ENCODE measurements at places on chromosomes 4 and X.

DNA sequence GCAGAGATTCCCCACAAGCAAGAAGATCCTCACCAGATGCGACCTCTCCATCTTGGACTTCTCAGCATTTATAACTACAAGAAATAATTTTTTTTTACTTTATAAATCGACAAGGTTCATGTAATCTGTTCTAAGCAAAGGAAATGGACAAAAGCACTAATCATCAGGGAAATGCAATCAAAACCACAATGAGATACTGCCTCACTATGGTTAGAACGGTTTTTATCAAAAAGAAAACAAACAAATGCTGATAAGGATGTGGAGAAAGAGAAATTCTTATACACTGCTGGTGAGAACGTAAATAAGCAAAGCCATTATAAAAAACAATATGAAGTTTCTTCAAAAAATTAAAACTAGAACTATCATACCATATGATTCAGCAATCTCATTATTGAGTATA, 1382.6 kb downstream of the ARAP2 start:
- no peak for DNase-seq

GRCh38 chr4:114217150-114217817, 237.8 kb upstream of the ARSJ start:
- no peak for DNase-seq

DNA sequence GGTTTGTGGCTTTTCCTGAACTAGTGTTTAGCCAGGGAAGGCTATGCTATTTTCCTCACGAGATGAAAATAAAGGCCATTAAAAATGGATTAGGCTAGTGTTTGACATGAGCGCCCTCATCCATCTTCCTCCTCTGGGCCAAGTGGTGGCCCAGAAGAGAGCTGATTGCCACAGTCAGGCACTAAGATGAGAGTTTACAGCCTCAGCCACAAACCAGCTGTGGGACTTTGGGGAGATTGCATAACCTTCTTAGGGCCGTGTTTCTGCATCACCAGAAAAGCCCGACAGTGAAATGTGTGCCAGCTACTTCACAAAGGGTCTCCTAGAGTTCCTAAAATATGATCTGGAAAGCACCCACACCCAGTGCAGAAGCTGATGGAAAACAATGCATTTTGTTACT, 42.3 kb upstream of the LNX1 start:
- no peak for DNase-seq

DNA sequence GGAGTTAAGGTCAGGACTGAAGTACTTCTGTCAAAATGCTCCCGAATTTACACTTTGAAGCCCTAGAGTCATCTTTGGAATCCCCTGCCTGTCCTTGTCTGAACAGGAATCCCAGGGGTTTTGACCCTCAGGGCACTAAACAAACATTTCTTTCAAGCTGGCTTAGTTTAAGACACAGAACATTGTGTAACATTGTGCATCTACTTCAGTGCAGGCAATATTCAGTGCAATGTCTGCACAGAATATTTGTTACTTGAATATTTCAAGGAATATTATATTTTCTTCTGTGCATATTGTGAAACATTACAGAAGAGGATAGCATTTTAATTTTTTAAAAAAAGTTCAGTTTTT, 763.4 kb downstream of the PCDH18 start:
- no peak for DNase-seq

GRCh38 chrX:102672856-102673255, 21.6 kb downstream of the GPRASP1 start:
- no peak for DNase-seq

- DNase-seq = no peak
Measured at GRCh38 chr4:182764642-182765041, 152.5 kb downstream of the DCTD start.

DNA sequence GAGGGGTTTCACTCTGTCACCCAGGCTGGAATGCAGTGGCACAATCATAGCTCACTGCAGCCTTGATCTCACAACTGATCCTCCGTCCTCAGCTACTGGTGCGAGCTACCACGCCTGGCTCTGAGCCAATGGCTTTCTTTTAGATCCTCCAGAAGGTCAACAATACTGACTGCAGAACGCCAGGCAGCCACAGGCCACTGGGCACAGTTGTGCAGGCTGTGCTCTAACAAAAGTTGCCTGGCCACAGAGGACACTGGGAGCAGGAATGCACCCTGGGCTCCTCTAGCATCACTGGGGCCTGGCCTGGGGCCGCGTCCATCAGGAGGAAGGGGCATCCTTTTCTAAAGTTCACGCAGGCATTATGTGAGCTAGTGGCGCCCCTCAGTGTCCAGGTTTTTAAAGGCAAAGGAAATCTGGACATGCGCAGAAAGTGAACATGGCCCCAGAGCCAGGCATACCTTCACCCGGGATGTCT, 14.9 kb upstream of the PORCN start:
- DNase-seq = peak; percentile 58

- DNase-seq = no peak
Measured at GRCh38 chr4:101865501-101866062, 75.1 kb downstream of the BANK1 start.

DNA sequence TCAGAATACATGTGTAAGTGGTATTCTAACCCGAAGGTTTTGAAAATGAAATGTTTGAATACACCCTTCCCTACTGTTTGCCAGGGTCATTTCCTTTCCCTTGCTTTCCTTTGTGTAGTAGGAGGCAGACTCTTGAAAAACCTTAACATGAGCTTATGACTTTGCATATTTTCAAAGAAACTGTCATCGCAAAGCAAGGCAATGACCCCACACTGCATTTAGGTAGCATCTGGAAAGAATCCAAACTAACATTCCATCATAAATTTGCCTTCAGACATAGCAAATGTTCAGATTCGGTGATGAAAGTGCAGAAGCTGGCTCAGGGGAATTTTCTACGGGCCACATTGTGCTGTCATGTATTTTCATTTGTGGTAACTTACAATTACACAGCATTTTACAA, 32.3 kb downstream of the SH2D1A start:
- DNase-seq = no peak

DNA sequence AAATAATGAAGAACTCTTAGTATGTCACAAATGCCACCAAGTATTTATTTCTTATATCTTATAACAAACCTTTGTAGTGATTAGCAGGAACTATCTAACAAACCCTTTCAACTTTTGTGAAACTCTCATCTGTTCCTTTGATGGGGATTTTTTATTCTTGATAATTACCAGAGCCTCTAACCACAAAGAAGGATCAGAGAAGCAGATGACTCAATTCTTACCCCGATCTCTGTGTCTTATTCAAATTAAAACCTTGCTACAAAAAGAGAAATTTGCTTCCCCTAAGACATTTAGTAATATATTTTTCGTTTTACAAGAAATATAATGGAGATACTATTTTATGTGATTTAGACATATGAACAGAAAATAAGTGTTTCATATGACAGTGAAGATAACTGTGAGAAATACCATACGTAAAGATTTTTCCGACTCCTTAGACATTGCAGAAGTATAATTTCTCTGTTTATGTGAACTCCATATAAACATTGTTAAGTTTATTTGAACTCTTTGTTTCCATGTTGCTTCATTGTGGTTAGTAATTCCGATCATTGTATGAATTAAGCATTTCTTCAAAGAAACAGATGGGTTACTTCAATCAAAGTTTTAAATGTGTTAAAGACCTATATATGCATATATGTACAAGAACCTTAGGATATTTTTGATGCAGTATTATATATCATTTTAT, 205.4 kb downstream of the CFAP299 start:
- no peak for DNase-seq

- peak; percentile 32 for DNase-seq
Measured at GRCh38 chr4:119490335-119490734, 138.3 kb downstream of the PDE5A start.

DNA sequence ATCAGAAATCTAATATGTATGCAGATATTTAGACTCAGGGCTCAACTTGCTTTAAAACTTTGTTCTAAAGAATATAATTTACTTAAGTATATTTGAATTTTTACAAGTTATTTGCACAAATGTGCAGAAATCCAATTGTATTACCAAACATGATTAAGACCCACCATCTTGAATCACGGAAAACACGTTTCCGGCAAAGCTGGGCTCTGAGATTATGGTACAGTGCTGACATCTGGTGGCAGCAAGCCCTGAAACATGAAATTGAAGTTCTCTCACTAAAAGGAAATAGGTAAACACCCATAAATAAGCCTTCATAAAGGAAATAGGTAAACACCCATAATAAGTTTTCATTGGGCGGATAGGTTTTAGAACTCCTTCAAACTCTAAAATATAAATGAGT, 98.3 kb upstream of the MAOA start:
- DNase-seq = peak; percentile 63

DNA sequence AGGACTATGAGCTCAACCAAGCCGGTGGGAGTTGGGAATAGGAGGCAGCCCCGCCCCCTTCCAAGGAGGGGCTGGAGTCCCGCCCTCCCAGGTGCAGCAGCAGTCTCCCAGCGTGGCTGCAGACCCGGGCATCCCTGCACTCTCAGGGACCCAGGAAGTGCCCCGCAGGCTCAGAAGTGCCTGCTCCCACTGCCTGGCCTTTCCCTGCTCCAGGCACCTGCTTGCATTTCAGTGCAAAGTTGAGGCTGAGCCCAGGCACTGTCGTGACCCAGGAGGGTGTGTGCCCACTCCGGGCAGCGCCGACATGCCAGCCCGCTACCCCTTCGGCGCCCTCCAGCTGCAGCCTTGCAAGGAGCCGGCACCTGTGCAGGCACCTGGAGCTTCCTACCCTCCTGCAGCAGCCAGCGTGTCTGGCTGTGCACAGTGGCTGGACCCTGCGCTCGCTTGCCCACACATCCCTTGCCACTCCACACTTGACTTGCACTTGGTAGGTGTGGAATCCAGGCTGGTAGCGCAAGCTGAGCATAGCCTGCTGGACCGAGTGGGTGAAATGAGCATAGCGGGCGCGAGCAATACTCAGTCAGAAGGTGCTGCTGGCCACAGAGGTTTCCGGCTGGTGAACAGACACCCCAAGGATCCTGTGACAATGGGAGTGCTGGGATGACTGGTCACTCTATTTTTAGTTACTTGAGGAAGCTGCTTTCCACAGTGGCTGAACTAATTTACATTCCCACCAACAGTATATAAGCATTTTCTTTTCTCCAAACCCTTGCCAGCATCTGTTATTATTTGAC, 236.3 kb downstream of the PCDH10 start:
- DNase-seq = no peak

GRCh38 chr4:1174941-1175634, 2.7 kb upstream of the SPON2 start:
- no peak for DNase-seq

GRCh38 chrX:71606536-71607216, 11.6 kb downstream of the CXCR3 start:
- no peak for DNase-seq

DNA sequence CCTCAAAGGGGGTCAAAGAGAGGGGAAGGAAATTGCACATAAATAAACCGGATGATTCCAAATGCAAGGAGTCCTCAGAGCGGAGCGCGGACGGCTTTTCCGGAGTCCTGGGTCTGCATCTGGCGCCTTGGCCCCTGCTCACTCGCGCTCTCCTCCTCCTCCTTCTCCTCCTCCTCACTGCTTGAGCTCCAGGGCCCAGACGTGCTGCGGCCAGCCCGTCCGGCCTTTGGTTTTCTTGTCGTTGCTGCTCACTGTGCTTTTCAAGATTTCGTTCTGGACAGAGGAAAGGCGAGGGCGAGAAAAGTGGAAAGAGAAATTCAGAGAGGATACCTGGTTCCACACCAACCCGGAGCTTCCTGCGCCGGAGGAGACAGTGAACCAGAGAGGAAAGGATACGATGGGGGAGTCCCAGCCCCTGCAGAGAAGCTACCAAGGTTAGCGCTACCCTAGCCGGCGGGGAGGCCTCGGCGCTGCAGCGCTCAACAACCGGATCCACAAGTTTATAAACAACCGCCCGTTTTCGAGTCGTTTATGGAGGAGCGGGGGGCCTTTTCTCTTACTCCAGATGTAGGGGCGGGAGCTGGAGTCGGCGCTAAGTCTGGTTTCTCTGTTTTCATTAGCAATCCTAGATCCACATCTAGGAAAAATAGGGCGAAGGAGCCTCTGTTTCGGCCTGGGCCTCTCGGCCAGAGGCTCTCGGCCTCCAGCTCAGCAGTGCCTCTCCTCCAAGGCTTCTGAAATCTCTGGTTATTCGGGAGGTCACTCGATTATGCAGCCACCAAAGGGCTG, 2.7 kb downstream of the HAND2 start:
- no peak for DNase-seq

- no peak for DNase-seq
Measured at GRCh38 chr4:43242606-43243005, 350.1 kb downstream of the GRXCR1 start.

DNA sequence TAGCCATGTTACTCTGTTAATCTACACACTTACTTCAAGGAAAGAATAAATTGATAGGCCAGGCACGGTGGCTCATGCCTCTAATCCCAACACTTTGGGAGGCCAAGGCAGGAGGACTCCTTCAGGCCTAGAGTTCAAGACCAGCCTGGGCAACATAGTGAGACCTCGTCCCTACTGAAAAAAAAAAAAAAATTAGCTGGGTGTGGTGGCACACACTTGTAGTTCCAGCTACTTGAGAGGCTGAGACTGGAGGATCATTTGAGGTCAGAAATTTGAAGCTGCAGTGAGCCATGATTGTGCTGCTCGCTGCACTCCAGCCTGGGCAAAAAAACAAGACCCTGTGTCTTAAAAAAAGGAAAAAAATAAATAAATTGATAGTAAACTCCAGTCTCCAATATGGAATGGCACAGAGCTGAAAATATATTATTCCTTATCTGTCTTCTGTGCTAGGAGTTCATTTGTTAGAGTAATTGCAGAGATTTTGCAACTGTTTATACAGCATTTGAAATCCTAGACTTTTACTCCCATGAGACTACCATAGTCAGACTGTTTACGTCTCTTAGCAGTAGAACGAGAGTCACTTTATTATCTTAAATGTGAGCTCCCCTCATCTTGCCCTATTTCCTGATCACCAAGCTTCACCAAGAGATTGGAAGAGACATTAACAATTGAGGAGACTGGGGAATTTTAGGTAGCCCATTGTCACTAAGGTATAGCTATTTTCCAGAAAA, 18.8 kb upstream of the TMEM131L start:
- no peak for DNase-seq

- no peak for DNase-seq
Measured at GRCh38 chr4:40486534-40486933, 143.1 kb downstream of the RBM47 start.

- no peak for DNase-seq
Measured at GRCh38 chrX:134633832-134634231, 24.4 kb downstream of the PLAC1 start.

DNA sequence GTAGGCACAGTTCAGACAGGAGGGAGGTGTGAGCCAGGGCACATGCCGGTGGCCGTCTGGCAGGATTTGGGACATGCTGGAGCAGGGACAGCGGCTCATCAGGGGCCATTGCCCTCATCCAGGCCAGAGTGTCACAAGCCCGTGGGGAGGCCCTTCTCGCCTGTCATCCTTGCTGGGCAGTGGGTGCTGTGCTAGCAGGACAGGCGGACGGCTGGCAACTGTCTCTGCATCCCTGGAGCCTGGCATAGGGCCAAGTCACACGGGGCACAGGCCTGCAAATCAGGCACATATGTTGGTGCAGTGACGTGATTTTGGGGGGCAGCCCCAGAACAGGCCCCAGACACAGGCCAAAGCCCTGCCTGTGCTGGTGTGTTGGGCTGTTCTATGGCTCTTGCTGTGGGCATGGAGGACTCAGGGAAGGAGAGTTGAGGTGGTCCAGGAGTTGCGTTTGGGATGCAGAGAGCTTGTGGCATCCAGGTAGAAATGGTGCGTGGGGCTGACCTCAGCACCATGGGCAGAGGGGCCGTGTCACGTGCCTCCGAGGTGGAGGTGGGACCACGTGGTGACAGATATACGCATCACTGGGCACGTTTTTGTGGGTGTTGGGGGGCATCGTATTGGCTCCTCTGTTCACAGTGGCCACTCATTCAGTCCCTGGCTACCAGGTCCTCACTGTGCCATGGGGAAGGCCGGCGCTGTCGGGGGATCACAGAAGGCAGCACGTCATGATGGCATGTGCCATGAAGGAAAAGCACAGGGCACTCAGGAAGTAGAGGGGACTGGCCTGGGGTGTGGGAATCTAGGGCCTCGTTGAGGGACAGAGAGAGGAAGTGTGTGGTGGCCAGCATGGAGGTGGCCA, 14.6 kb upstream of the MSANTD1 start:
- no peak for DNase-seq

Measured in stomach (tissue), 19 donors.